ENCODE measurements at places on chromosomes 11 and 22. TPM values are rescaled to one million over a fixed set of nuclear protein-coding genes. Genes with fewer than 3 reads are reported as not detected.

Gene APOA5
- not detected for total RNA-seq

Gene KCNJ5
- total RNA-seq: 0.82 TPM

Gene OR5AN1
- total RNA-seq: not detected

Gene HTR3A
- 1.2 TPM for total RNA-seq

Gene IL17REL
- under 0.01 TPM for total RNA-seq

Gene ANGPTL5
- total RNA-seq: 0.41 TPM
